ENCODE measurements at places on chromosomes 7 and 10. TPM values are rescaled to one million over a fixed set of nuclear protein-coding genes. Genes with fewer than 3 reads are reported as not detected.
A peak's percentile ranks its signal among the peaks of the same experiment; 100 is the strongest.

Gene PILRA
- 0.56 TPM for polyA plus RNA-seq

Gene GFRA1
- 9.5 TPM for polyA plus RNA-seq

DNA sequence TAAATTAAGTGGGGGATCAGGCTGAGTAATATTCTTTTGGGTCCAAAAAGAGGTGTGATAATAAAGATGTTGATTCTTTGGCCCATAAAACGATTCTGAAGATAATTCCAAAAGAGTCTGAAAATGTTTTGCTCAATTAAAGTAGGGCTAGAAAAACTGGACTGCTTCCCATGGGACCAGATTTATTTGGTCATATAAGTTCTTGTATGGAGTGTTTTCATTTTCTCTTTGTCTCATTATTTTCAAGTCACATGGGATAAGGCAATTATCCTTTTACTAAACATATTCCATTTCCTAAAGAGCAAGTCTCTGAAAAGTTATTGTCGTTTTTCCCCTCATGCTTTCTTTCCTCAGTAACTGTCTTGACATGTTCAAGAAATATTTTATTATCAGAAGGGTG lies 41.5 kb downstream of the CDK6 start:
- H3K36me3 ChIP-seq: 0 out of 2 replicates have a peak, but pooled peaks cover 3% of the 10 kb centered on the region
- no peak overlapping the region for H3K27ac ChIP-seq
- DNase-seq: no peak
- H3K27me3 ChIP-seq: no peaks in the 10 kb centered on the region
- H3K4me3 ChIP-seq: no peak overlapping the region
- H3K4me1 ChIP-seq: peaks cover 31% of the 10 kb centered on the region

DNA sequence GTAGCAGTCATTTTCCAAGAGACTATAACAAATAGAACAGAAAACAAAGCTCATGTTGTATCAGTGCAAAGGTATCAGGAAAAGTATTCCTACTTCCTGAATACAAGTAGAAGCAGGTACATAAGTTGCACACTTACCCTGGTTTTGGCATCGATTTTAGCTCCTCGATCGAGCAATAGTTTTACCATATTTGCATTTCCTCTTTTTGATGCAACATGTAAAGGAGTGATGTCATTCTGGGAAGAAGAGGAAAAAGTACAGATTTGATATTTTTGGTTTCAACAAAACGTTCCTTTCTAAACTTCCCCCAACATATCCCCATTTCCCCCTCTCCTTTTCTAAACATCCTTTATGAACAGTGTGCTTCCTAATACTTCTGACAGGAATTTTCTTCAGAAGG lies 155.1 kb downstream of the ANK3 start:
- H3K36me3 ChIP-seq: no peaks in the 10 kb centered on the region
- DNase-seq: no peak
- H3K27me3 ChIP-seq: peaks cover 2% of the 10 kb centered on the region
- H3K4me1 ChIP-seq: no peaks in the 10 kb centered on the region

GRCh38 chr10:132133005-132133404 lies 53.7 kb upstream of the DPYSL4 start:
- H3K36me3 ChIP-seq: no peaks in the 10 kb centered on the region
- H3K27me3 ChIP-seq: peaks cover 5% of the 10 kb centered on the region
- H3K27ac ChIP-seq: no peak overlapping the region
- H3K4me1 ChIP-seq: no peaks in the 10 kb centered on the region

GRCh38 chr10:74799721-74800221 lies 26.6 kb upstream of the KAT6B start:
- H3K27me3 ChIP-seq: no peaks in the 10 kb centered on the region
- no peaks in the 10 kb centered on the region for H3K36me3 ChIP-seq
- H3K27ac ChIP-seq: no peak overlapping the region
- H3K4me1 ChIP-seq: peaks cover 2% of the 10 kb centered on the region

- peaks cover 3% of the 10 kb centered on the region for H3K27me3 ChIP-seq
- DNase-seq: no peak
- H3K4me1 ChIP-seq: no peaks in the 10 kb centered on the region
- no peak overlapping the region for H3K27ac ChIP-seq
- no peak overlapping the region for H3K4me3 ChIP-seq
- H3K36me3 ChIP-seq: no peaks in the 10 kb centered on the region
These were observed 101.0 kb upstream of the NFE2L3 start for GRCh38 chr7:26051021-26051420.

DNA sequence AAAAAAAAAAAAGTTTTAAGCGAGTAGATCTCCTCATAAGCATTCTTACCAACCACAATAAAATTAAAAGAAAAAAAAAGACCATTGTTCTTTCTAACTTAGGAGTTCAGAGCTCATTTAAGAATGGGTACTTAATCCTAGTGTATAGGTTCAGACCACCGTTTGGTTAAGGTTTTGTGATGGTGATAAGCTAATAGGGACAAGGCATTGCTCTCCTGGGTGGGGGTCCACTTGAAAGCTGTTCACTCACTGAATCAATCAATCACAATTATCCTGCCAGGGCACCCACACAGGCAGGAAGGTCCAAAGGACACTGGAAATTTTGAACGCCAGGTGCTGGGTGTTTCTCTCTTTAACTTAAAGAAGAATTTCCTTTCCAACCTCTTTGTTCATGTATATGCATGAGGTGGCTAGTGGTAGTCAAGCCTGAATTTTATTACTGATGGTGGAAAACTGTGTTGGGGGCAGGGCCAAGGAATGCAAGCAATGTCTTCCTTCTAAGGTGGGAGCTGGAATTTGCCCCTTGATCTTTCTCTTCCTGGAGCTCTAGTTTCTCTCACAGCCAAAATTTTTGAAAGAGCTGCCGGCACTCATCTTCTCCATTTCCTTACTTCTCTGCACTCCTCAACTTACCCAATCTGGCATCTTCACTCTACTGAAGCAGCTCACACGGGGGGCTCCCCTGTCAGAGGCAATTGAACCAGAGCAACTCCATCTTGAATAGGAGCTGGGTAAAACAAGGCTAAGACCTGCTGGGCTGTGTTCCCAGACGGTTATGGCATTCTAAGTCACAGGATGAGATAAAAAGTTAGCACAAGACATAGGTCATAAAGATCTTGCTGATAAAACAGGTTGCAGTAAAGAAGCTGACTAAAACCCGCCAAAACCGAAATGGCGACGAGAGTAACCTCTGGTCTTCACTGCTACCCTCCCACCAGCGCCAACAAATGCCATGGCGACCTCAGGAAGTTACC lies 7.5 kb upstream of the FAM131B start:
- peaks cover 8% of the 10 kb centered on the region for H3K27me3 ChIP-seq
- no peak overlapping the region for H3K4me3 ChIP-seq
- no peaks in the 10 kb centered on the region for H3K36me3 ChIP-seq
- H3K4me1 ChIP-seq: peaks cover 4% of the 10 kb centered on the region
- no peak overlapping the region for H3K27ac ChIP-seq

GRCh38 chr7:91358303-91358702 lies 94.1 kb downstream of the FZD1 start:
- no peak overlapping the region for H3K27ac ChIP-seq
- H3K4me1 ChIP-seq: no peaks in the 10 kb centered on the region
- H3K36me3 ChIP-seq: no peaks in the 10 kb centered on the region
- peaks cover 3% of the 10 kb centered on the region for H3K27me3 ChIP-seq
- DNase-seq: no peak

DNA sequence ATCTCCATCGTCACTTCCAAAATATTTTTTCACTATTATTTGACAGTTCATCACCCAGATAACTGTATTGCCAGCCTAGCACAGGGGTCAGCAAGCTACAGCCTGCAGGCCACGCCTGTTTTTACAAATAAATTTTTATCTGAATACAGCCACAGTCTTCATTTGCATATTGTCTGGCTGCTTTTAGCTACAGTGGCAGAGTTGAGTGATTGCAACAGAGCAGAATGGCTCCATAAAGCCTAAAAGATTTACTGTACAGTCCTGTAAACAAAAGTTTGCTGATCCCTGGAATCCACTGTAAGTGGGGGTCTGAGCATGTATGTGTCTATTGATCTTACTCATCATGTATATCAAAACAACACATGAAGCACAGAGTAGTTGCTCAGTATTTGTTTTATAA lies 45.9 kb upstream of the GNAI1 start:
- peak overlapping the region; percentile 65 for H3K27ac ChIP-seq
- peaks cover 6% of the 10 kb centered on the region for H3K4me1 ChIP-seq
- no peaks in the 10 kb centered on the region for H3K36me3 ChIP-seq

DNA sequence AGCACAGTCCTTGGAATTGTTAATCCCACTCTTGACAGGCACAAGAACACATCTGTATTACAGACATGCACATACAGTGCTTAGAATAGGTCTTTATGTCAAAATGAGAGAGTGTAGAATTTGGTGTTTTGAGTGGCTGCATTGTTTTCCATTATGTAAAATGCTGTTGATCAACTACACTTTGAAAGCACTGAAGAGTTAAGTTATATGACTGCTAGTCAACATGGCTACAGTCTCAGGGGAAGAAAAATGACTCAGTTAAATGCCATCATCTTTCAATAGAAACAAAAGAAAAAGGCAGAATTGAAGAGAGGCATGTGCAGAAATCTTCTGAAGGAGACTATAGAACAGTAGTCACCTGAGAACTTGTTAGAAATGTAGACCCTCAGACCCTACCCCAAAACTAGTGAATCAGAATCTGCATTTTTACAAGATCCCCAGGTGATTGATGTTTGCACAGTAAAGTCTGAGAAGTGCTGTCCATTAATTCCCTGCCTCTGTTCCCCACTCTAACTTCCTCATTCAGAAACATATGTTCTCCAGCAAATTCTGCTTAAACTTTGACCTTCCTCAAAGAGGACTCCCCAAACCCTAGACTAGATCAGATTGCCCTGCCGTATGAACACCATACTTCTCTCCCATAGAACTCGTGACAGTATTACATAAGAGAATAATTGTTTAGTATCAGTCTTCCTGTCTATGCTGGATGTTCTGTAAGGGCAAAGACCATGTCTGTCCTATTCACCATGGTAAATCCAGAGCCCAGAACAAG lies 16.0 kb downstream of the SND1 start:
- H3K27me3 ChIP-seq: no peaks in the 10 kb centered on the region
- H3K4me3 ChIP-seq: no peak overlapping the region
- H3K4me1 ChIP-seq: peaks cover 16% of the 10 kb centered on the region
- H3K36me3 ChIP-seq: peaks cover 6% of the 10 kb centered on the region
- H3K27ac ChIP-seq: no peak overlapping the region

Data from IMR-90 (cell line).